Stimulated activated CD8-positive, alpha-beta memory T cell treated with anti-CD3 and anti-CD28 coated beads, Interleukin-7, amount 100 ng/mL, for 4 hours (primary cell): ENCODE measurements at places on chromosomes 6 and 20.
A peak's percentile ranks its signal among the peaks of the same experiment; 100 is the strongest.

- peak; percentile 28 for DNase-seq
Measured at GRCh38 chr6:137799950-137800568, 67.0 kb upstream of the TNFAIP3 start.

DNA sequence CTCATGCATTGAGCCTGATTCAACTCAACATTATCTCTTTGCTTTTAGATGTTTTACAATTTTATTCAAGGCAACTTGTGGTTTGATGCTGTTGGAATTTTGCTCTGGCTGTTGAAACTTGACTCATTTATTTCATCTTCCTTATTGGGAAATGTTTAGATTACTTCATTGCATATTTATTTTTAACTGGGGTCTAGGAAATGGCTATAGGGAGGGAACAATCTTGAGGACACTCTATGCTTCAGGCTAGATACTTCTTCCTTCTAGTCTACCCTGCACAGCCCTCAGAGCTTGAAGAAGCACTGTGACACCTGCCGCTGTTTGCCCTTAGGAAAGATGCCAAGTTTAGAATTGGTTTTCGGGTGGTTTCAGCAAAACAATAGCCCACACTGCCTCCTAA is 183.4 kb downstream of the ADGRG6 start:
- DNase-seq: no peak

GRCh38 chr20:45564760-45565276 is 14.3 kb downstream of the WFDC8 start:
- DNase-seq: no peak

GRCh38 chr6:154513601-154514320 is 3.3 kb upstream of the CNKSR3 start:
- DNase-seq: no peak

DNA sequence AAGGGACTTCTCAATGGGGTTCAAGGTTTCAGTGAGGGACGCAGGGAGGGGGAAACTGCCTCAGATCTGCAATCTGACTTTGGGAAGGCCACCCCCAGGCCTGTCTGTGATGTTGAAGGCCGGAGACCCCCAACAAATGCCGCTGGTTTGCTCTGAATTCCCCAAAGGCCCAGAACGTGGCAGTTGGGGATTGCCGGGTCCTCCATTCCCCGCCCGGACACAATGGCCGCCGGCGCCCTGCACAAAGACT is 326 bp upstream of the BCL2L1 start:
- no peak for DNase-seq

- no peak for DNase-seq
Measured at GRCh38 chr6:89260832-89261231, 43.7 kb upstream of the GABRR1 start.

DNA sequence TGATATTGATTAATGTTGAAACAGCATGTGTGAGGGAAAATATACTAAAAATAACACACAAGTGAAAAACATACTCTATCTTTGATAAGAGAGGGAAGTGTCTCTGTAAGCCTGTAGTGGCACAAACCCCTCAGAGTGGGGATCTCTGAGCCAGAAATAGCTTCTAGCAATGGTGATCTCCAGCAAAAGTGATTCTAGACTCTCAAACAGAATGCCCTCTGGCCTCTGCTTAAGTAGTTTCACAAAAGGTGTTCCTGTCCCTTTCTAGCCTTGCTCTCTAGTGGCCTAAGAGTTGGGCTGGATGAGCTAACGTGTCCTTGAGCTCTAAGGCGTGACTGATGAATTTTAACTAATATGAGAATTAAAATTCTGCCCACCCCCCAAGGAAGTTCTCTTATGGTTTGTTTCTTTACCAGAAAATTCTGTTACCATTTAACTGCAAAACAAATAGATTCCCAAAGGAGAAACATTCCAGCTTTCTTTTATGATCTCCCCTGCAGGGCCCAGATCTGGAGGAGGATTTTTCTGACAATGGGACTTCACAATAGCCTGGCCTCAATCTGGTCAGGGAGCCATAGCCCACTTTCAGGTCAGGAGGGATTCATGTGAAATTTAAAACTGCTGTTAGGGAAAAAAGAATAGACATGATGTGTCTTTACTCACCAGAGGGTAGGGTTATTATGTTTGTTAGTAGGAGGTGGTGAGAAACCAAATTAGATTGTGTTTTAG is 182.5 kb upstream of the LAMP5 start:
- no peak for DNase-seq

DNA sequence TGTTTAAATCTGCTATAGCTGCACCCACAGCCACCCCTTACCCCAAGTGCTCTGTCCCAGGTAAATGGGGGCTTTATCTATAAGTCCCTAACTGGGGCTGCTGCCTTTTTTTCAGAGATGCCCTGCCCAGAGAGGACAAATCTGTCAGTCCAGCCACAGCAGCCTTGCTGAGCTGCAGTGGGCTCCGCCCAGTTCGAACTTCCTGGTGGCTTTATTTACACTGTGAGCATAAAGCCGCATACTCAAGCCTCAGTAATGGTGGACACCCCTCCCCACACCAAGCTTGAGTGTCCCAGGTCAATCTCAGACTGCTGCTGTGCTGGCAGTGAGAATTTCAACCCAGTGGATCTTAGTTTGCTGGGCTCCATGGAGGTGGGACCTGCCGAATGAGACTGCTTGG is 505.2 kb downstream of the CBLN4 start:
- DNase-seq: no peak

GRCh38 chr20:22827916-22828315 is 207.2 kb upstream of the SSTR4 start:
- DNase-seq: no peak

GRCh38 chr6:87375315-87375714 is 30.7 kb downstream of the C6orf163 start:
- DNase-seq: no peak

- DNase-seq: no peak
Measured at GRCh38 chr6:129030215-129030614, 147.3 kb downstream of the LAMA2 start.

GRCh38 chr6:17987697-17988421 is 424 bp upstream of the KIF13A start:
- DNase-seq: no peak

DNA sequence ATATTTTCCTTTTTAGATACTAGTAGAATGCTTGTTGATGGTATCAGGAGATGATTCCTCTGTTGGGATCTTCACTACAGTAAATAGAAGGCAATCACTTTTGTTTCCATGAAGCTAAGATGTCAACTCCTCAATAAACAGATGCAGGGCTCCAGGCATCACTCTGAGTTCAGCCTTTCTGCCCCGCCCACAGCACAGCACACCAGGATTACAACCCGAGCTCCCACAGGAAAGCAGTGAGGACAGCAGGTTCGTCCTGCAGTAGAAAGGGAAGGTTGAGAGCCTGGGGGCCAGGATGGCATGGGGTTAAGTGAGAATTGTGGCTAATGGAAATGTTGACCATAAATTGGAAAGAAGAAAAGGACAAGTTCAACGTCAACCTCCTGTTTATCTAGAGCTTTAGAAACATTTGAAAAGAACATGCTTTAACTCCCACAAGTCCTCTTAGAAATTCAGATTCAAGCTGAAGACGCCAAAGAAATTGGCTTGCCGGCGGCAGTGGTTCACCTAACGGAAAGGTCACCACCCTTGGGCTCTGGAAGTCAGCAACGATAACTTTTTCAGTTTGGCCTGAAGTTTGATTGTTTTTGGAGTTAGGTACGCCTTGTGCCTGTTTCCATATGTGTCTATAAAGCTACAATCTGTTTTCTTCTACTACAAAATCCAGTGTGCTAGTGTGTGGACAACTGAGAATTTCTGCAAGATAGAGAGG is 144.4 kb upstream of the PDE10A start:
- DNase-seq: no peak

DNA sequence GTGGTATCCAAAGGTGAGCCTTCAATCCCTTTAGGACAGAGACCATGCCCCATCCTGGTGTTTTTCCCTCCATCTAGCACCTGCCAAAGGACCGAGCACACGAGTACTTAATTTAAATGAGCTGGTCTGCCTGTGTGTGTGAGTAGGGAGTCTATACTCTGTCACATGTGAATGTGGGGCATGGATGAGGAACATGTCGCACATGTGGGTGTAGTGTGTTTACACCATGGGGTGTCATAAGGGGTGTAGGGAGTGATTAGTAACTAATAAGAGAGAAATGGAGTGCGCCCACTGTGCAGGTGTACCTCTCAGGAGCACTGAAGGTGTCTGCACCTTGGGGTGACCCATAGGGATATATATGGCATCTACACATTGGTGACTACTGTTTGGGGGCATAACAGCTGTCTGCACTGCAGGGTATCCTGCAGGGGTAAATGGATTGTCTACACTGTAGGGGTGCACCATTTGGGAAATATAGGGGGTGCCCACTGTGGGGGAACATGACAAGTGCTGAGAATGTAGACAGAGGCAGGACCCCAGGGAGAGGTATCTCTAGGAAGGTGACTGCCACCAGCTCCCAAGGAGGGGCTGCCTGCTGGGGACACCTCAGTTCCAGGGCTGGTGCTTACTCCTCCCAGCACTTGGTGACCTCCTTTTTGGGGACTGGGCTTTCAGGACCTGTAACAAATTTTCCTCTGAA is 53.5 kb downstream of the EBF4 start:
- DNase-seq: no peak

- DNase-seq: no peak
Measured at GRCh38 chr6:98590136-98590681, 244.2 kb upstream of the POU3F2 start.

DNA sequence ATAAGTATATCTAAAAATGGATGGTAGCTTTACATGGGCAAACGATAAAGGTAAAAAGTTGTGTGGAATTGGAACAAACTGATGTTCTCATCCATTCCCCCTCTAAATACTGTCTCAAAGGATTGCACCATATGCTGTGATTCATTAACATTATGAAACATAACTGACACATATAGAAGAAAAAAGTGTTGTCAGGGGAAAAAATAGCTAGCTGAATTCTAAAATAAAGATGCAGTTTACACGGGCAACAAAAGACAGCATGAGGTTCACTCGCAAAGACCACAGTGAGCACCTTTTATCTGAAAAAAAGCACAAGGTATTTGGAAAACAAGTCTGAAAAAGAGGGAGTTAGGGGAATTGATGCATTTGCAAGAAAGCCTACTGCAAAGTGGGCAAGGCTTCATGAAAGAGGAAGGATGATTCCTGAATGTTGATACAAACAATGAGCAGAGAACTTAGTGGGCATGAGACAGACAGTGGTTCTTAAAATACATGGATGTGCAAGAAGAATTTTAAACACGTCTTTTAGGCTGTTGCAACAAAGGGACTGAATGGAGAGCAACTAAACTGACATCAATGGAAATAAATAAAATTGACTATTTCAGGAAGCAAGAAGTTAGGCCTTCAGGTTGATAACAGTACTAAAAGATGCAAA is 280.9 kb downstream of the KIF16B start:
- DNase-seq: no peak

GRCh38 chr6:143232849-143233248 is 172.2 kb downstream of the AIG1 start:
- no peak for DNase-seq

DNA sequence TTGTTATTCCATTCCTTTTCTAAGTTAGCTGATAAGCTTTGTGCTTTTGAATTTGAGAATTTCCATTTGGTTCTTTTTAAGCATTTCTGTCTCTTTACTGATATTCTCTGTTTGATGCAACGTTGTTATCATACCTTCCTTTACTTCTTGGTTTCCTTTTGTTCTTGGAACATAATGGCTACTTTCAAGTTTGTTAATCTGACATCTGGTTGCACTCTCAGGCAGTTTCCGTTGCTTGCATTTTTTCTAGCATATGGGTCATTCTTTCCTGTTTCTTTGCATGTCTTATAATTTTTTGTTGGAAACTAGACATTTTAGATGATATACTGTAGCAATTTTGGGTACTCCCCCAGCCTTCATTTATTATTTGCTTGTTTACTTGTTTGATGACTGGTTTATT is 12.5 kb downstream of the CDC5L start:
- DNase-seq: no peak

DNA sequence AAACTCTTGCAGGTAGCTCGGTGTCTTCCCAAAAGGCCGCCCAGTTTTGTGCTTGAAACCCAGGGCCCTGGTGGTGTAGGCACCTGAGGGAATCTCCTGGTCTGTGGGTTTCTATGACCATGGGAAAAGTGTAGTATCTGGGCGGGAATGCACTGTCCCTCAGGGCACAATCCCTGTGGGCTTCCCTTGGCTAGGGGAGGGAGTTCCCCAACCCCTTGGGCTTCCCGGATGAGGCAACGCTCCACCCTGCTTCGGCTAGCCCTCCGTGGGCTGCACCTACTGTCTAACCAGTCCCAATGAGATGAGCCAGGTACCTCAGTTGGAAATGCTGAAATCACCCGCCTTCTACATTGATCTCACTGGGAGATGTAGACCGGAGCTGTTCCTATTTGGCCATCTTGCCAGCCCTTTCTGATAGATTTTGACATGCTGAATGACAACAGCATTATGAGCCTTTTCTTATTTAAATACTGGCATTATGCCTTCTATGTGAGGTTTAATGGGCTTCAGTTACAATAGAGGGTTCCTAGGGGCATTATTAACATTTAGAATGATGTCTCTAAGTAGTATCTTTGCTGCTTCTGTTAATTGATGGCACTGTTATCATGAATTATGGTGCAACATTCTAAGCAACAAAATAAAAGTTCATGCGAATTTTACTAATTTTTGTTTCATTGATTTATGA is 133.7 kb upstream of the FLRT3 start:
- DNase-seq: no peak

DNA sequence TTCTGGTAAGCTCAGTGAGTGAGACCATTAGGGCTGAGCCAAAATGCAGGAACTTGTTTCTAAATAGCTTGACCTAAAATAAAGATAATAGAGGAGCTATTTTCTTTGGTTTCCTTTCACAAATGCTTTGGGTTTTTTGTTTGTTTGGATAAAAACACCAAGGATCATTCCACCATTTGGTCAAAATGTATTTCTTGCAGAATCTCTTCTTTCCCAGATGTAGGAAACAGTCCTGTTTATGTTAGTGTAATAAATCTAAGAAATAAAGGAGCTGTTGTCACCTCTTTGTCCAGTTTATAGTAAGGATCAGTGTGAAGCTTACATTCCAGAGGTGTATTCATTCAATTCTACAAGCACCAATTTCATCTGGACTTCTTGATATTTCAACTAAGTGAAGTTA is 297.8 kb downstream of the GJA1 start:
- no peak for DNase-seq

GRCh38 chr6:70130865-70131264 is 172.0 kb downstream of the COL9A1 start:
- DNase-seq: no peak

GRCh38 chr20:13098720-13099355 is 90.1 kb downstream of the SPTLC3 start:
- DNase-seq: no peak
